Eye (tissue), 1 donor: ENCODE measurements at places on chromosomes 7 and 10.

DNA sequence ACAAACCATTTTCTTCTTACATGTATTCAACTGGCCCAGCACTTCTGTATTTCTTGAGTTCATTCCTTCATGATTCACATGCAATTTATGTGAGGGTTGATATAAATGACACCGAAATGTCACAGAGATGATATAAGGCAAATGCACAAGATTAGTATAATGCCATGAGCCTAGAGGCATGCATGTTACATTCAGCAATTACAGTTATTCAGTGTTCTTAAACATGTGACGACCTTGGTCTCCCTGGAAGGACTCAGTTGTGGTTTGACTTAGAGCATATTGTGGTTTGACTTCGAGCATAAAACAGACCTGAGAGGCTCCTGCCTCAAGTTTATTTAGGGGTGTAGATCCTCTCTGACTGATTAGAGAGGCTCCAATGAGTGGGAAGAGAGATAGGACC, 752.1 kb upstream of the POM121L12 start:
- DNase-seq, result no peak

- DNase-seq, result no peak
These were observed 57.9 kb upstream of the EXOC6 start for GRCh38 chr10:92790440-92790839.

DNA sequence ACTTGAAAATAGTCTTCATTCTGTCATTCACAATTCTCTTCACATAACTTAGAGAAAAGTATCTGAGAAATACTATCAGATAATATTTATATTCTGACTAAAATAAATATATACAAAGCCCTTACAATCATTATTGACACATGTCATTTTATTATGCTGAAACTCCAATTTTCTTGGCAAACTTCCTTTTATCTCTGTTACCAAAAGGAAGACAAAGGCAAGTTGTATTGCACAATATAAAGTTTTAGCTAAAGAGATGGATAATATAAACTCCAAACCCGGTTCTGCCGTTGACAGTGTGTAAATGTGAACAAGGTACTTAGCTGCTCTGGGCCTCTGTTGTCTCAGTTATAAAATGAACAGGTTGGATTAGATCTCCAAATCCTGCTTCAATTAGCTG, 99.0 kb upstream of the MDFIC start:
- no peak for DNase-seq

DNA sequence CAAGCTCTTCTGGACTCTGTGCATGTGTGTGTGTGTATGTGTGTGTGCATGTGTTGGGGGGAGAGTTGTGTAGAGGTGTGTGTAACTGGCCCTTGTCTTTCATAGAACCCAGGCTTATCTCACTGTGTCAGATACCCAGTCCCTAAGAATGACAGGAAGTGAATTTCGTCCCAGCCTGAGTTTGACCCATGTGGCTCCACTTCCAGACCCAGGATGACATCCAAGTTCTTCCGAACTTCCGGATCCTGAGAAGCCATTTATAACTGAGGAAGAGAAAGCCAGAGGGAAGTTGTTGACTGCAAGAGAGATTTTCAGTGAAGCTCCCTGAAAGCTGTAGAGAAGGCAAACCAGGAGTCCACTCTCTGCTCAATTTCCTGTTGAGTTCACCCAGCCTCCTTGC, 53.2 kb downstream of the ADRB1 start:
- DNase-seq, result no peak

GRCh38 chr7:3466261-3466660, 165.2 kb downstream of the SDK1 start:
- no peak for DNase-seq

GRCh38 chr10:119539359-119539825, 3.1 kb downstream of the RGS10 start:
- no peak for DNase-seq

GRCh38 chr10:4099202-4099601, 314.2 kb upstream of the KLF6 start:
- no peak for DNase-seq

- no peak for DNase-seq
These were observed 114.1 kb upstream of the IGFBP3 start for GRCh38 chr7:46035166-46035565.

GRCh38 chr10:64093946-64094535, 572.8 kb downstream of the REEP3 start:
- DNase-seq, result no peak

GRCh38 chr10:89262086-89263051, 10.8 kb upstream of the LIPA start:
- DNase-seq, result peak; percentile 31

- no peak for DNase-seq
These were observed 87.0 kb downstream of the ADK start for GRCh38 chr10:74238031-74238431.

DNA sequence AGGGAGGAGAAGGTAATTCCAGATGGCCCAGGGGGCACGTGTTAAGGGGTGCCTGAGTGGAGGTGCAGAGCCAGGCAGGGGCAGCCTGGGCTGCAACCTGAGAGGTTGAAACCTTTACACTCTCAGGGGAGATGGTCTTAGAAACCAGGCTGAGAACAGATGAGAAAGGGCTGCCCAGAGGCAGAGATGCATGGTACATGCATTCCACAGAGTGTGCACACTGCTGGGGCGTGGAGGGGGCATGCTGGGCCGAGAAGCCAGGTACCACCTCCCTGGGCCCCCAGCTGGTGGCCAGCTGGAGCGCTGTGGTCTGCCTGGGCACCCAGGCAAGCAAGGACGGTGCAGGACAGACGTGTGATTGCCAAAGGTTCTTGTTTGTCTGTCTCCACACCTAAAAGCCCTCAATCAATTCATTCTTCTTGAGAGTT, 14.1 kb upstream of the CSGALNACT2 start:
- DNase-seq, result no peak

DNA sequence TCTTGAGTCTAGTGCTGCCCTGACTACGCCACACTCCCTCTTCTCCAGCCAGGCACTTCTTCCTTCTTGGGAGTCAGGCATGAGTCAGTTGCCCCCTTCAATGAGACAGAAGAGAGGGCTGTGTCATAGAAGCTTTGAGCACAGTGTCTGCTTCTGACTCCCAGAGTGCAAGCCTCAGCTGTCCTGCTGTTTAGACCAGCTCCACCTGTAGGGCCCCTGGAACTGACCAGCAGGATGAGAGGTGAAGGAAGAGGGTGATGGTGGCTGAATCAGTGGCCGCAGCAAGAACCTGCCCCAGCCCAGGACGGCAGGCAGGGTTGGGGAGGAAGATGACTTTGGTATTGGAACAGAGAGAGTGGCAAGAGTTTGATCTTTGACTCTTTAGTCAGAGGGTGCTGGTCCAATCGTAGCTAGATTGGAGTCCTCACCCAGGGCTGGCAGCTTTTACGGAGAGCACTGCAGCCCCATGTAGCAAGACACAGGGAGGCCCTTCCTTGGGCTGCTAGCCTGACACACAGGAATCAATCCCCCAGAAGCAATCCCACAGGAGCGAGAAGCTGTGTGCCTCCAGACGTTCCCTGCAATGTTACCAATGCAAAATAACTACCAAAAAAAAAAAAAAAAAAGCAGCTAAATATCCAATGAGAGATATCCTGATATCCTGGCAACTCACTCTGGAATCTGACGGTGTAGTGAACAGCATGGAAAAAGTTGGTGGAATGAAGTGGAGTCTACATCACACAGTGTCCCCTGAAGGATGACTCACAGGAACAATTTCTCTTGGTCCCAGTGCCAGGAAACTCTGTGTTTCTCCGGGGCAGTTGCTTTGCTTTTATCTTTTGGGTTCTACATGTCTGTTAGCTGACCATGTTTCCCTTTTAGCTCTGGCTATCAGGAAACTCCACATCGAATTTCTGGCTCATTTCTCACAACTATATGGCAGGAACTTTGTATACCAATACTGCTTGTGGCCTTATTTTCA, 6.9 kb downstream of the C10orf62 start:
- DNase-seq, result no peak

- no peak for DNase-seq
These were observed 28.1 kb downstream of the HKDC1 start for GRCh38 chr10:69248117-69248730.

DNA sequence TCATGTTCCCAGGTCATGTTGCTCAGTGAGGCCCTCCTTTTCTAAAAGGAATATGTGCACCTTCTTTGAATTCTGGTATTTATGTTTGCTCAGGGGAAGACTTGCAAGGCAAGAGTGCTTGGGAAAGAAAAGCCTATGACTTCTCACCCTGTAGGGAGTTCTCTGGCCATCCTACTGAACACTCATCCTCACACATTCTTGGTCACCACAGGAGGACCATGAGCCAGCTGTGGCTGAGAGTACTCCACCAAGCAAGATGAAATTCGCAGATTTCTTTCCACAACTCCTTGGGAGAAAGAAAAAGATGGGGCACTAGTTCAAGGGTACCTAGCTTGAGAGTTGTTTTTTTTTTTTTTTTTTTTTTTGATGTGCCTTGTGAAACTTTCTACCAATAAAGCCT, 179.6 kb downstream of the FZD1 start:
- no peak for DNase-seq

DNA sequence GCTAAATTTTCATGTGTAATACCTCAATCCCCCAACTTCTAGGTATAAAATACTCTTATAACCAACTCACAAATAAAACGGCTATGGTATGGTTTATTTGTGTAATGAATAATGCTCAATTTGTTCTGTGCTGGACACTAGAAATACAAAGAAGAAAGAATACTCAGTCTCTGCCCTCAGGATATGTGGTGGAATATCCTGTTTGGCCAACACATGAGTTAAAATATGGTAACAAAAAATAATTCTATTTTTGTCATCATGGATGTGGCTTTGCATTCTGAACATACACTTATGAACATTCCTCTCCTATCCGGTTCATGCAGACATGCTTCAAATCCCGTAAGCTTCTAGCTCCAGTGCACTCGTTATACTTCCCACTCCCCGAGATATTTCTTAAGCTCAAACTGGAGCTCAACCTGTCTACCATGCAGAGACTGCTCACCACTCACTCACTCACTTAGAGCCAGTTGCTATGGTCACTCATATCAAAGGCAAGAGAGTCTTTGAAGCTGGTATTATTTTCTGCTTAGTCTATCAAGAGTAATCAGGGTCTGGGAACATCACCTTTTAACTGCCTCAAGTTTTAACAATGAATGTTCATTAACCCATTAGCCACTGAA, 53.8 kb upstream of the SLC16A12 start:
- peak; percentile 46 for DNase-seq

DNA sequence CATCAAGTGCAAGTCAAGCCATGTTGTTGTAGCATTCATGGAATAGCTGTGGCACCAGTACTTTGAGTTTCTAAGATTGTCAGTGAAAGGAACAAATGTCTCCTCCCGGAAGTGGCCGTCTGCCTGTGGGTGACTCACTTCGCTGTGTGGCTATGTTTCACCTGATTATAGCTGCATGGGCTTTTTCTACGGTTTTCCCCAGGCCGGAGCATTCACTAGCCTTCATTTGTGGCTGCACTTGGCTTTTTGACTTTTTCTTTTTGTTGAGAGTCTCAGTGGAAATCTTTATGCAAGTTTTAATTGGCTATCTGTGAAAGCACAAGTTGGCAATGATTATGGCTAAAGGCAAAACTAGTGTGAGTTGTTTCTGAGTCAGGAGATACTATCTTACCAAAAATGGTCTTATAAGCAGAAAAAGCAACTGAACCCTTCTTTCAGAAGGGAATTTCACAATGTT, 35.0 kb downstream of the SRI start:
- DNase-seq, result no peak

DNA sequence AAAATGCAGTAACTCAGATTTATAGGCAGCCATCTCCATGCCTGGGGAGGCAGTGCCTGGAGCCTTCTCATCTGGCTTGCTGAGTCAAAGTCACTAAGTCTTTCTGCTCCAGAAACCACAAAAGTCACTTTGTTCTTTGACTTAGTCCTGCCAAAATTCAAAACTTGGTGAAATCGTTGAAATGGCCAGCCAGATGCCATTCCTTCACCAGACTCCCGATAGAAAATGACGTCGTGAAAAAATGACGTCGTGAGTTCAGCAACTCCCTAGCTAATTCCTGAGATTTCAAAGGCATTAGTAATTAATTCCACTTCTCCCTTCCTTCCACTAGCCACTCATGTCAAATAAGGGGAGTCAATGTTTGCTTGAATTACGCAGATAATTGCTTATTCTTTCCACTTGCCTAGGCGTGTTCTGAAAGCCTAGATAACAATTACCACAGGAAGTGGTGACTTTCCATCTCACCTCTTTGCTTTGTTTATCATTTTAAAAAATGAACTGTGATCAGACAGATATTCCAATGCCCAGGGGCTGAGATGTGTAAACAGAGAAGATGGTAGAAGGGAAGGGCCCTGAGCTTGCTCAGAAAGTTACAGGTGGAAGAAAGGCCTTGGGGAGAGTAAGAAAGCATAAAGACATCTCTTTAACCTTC, 48.5 kb upstream of the OSBPL3 start:
- peak; percentile 82 for DNase-seq

DNA sequence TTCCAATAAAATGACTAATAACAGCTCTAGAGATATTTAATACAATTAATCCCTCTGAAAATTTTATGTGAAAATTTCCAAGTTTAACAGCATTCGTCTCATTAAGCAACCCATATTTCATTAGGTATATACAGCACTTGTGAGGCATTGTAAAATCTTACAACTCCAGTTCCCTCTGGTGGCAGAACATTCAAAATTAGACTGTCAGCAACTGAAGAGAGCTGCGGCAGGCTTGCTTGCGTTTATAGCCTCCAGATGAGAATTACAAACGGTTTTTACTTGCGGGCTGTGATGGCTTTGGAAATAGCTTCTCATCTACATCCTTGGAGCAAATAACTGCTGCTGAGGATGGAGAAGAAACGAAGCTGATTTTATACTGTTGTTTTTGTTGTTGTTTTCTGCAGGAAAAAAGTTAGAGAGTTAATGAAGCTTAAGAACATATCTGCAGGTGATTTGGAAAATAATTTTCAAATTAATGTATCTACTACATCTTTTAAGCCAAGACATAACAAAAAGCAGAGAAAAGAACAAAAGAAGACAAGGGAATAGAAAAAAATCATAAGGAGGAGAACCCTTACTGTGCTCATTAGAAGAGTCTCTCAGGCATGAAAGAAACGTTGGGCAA, 171.3 kb downstream of the MAGI2 start:
- DNase-seq, result peak; percentile 76

DNA sequence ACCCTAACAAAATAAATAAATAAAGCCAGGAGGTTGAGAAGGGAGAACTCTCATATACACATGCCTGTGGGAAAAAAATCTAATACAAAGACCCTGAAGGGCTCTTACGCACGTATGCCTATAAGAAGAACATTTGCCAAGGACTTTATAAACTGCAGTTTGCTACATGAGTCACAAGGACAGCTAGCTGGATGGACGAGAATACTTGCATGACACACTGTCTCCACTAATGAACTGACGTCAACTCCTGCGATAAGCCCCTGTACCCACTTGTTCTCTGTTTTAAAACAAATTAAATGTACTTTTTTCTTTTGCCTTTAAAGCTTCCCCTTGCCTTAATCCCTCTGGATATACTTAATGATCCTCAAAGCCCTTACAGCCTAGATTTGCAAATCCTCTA, 374.6 kb upstream of the GHITM start:
- DNase-seq, result peak; percentile 1

GRCh38 chr7:81657551-81657950, 112.3 kb downstream of the HGF start:
- no peak for DNase-seq

GRCh38 chr7:129719980-129720732, 108.6 kb downstream of the NRF1 start:
- no peak for DNase-seq
